ENCODE measurements at places on chromosomes 2 and 18.

DNA sequence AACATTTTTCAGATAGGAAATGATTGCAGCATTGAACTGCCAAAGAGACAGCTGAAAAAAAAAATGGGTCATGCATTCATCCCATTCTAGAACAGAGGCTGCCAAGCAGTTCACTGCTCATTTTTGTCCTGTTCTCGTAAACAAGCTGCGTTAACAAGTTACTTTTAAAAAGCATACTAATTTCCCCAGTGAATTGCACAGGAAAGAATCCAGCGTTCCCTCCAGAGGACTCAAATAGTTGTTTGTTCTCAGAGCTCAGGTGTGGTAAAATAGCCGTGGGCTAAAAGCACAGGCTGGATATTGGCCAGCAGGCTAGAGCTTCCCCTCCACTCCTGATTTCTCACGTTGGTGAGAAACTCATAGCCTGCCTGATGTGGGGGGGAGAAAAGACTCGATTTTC lies 76.1 kb upstream of the AQP4 start:
- DNase-seq, result no peak

GRCh38 chr2:240400371-240401161 lies 34.9 kb upstream of the GPC1 start:
- no peak for DNase-seq

DNA sequence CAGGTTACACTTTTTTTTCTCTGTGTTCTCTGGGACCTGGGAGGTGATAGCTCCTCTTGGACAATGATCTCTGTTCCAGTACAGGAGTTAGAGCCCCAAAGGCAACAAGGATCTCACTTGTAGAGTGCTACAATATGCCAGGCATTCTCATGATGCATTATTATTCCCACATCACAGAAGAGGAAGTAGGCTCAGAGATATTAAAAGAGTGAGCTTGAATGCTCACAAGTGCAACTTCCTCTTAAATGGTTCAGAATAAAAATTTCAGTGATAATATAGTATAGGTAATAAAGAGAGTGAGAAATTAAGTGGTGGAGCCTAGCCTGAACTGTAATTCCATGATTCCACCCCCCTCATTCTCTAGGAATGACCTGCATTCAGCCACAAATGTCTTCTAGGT lies 21.4 kb downstream of the POLE4 start:
- peak; percentile 61 for DNase-seq

- DNase-seq, result no peak
Observed at GRCh38 chr2:207240649-207241048, 74.9 kb upstream of the KLF7 start.

DNA sequence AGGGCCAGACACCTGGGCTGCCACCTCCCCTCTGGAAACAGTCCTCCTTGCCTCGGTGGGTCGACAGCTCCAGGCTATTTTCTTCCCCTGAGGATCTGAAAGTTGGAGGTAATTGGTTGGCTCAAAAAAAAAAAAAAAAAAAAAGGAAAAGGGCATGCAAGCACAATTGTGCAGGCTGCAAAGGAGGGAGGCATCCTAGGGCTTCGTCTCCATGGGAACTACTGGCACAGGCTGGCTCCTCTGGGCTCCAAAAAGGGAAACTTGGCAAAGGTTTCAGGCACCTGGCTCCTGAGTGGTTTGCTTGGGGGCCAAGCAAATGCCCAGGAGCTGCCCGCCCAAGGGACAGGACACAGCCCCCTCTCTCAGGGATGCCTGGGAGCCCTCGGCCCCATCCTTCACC lies 1.1 kb upstream of the KCNIP3 start:
- no peak for DNase-seq

DNA sequence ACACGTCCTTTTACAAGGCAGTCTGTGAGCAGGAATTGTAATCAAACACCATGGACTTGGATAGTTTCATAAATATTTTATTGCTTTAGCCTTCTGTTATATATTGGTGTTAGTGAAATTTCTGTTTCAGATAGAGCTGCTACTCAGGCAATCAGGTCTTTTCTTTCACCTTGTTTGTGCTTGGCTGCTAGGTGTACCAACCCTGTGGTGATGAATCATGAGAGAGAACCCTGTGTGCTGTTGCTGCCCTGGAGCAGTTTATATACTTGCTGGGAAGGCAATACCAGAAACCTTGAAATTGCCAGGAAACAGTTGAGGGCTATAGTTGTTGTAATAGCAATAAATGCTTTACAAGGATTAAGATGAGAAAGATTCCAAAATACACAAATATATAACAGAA lies 84.5 kb downstream of the FSHR start:
- DNase-seq, result no peak

DNA sequence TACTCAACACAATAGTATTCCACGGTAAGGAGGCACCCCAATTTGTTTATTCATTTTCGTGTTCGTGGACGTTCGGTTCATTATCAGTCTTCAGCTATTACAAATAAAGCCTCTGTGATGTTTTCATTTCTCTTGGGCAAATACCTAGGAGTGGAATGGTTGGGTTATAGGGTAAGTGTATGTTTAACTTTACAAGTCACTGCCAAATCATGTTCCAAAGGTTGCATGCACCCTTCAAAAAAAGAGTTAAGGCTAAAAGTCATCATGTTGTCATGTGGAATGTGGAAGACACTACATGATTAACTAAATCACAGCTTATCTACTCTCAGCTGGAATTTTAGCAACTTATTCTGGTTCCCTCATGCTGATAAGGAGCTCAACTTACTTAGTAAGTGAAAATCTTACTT lies 15.8 kb downstream of the INO80C start:
- DNase-seq, result no peak

GRCh38 chr2:163735685-163736432 lies at the start of gene FIGN:
TSS of gene FIGN (minus strand) at chr2:163736008. CDS start at chr2:163734927, 1,081 bp downstream.
- no peak for DNase-seq

GRCh38 chr18:25052511-25052921 lies 299.4 kb downstream of the ZNF521 start:
- no peak for DNase-seq

GRCh38 chr18:47930199-47930930 lies at the start of gene SMAD2:
TSS of gene SMAD2 (minus strand) at chr18:47930659. CDS start at chr18:47896756, 33,903 bp downstream.
- peak; percentile 69 for DNase-seq

DNA sequence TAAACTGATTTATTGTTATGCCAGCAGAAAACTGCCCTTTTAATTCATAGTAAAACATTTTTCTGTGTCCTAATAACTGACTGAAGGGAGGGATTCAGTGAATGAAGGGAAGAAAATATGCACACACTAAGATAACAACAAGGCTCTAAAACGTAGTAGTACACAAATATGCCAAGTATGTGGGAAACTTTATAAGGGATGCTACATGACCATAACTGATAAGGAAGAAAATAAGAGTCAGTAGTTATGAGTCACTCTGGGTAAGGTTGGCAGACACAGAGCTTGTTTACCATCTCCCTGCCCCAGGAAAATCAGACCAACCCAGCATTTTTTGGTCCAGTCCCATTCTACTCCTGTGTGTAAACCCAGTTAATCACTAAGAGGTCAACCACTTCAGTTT lies 124.2 kb downstream of the RPRM start:
- no peak for DNase-seq

- peak; percentile 40 for DNase-seq
Observed at GRCh38 chr2:118223992-118224894, 136.0 kb downstream of the INSIG2 start.

- DNase-seq, result no peak
Observed at GRCh38 chr18:8260827-8261226, 348.4 kb upstream of the RAB12 start.

GRCh38 chr18:32469190-32469651 lies 1.5 kb downstream of the GAREM1 start:
- no peak for DNase-seq

GRCh38 chr18:38961880-38962279 lies 1396.3 kb upstream of the CELF4 start:
- no peak for DNase-seq

GRCh38 chr2:84427235-84428138 lies 31.6 kb downstream of the SUCLG1 start:
- DNase-seq, result no peak

- DNase-seq, result no peak
Observed at GRCh38 chr2:69715964-69716363, 26.0 kb upstream of the ANXA4 start.

GRCh38 chr2:27117995-27118524 lies 868 bp downstream of the CGREF1 start:
- DNase-seq, result no peak

DNA sequence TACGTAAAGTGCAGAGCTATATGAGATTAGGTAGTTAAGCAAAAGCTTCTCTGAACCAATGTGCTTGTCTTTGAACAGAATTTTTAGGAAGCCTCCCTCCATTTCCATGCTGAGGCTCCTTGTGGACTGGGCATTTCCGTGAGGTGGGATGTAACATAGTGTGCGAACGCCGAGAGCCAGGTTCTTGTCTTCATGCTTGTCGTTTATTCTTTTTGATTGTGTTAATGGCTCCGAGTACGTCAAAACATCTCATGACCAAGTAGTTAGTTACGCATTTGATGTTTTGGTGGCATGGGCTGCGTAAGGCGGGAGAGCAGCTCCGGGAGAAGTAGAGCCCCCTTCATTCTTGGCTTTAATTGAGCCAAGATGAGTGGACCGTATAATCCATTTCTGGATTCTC lies 32.9 kb downstream of the DGKD start:
- no peak for DNase-seq

DNA sequence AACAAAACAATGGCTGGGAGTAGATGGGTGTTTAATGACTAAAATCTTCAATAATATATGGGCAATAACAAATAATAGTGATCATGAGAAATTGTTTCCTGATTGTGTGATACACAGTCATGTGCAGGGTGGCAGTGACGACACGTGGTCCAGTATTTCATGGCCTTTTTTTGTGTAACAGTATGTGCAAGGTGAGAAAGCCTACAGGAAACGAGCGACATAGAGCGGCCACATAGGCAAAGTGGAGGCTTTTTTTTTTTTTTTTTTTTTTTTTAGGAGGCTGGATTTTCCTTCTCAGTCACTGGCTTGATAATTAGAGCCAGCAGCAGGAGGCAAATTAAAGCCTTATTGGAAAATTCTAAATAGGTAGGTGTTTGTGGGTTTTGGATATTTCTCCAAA lies 123.7 kb downstream of the MYO3B start:
- DNase-seq, result no peak

DNA sequence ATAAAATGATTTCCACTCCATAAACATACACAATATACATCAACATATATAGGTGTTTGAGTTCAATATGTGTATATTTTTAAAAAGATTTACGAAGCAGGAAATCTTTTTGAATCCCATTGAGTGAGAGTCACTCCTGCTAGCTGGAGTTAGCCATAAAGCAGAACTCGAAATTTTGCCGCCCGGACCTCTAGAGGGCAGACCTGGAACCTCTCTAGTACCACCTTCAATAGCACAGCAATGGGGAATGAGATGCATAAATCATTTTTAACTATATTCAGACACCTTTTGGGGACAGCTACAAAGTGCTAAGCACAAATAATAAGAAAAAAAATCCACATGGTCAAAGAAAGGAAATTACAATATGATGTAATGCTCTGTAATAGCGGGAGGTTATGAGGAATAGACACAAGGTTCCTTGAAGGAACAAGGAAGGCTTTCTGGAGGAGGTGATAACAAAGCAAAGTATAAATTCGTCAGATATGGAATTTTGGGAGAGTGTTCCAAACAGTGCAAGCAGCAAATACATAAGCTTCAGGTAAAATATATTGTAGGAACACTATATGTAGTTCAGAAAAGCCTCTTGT lies 533.4 kb downstream of the ERBB4 start:
- DNase-seq, result peak; percentile 6

DNA sequence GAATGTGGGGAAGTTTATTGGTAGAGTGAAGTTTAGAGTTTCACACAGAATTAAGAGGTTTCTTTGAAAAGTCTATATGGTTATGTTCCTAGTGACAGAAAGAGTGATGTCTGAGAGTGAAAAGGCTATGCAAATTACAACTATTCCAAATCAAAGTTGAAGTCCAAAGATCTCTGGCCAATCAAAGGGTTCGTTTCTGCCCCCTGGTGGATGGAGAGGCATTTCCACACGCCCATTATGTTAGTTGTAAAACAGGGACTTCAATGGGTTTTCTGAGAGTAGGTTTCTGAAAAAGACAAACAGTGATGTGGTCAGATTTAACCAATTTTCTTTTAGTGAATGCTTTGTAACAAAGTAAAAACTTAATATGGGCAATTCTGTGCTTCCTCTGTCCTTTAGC lies 441.5 kb upstream of the POU3F3 start:
- DNase-seq, result peak; percentile 34

- no peak for DNase-seq
Observed at GRCh38 chr18:49569724-49570123, 7.9 kb downstream of the LIPG start.

GRCh38 chr2:215900843-215901242 lies 112.5 kb downstream of the MREG start:
- peak; percentile 34 for DNase-seq

GRCh38 chr2:172999641-173000386 lies 75.8 kb upstream of the MAP3K20 start:
- no peak for DNase-seq

DNA sequence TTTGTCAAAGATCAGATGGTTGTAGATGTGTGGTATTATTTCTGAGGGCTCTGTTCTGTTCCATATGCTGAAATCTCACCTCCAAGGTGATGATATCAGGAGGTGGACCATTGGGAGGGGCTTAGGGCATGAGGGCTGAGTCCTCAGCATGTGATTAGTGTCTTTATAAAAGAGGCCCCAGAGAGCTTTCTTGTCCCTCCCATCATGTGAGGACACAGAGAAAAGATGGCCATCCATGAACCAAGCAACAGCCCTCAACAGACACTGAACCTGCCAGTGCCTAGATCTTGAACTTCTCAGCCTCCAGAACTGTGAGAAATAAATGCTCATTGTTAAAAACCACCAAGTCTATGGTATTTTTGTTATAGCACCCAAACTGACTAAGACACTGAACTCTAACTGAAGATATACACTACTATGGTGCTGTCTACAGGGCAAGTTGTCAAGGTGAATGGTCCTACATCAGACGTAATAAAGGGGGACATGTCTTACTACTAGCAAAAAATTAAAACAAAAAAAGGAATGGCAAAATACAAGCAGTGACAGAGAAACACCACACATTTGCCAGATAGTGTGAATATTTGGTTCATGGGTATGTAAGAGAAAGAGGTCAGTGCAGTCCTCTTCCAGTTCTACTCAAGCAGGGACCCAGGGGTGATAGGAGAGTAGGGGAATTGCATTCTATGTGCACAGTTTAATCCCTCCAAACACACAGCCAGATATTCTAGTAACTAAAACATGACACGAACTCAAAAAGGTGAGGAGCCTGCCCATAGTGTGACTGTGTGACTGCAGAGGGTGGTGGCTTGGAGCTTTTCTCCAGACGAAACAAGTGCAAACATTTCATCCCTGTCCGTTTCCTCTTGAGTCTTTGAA lies 164.4 kb upstream of the MYCN start:
- DNase-seq, result no peak

- DNase-seq, result no peak
Observed at GRCh38 chr2:47236503-47237215, 81.6 kb upstream of the STPG4 start.

GRCh38 chr2:88875736-88876135 lies 184.3 kb downstream of the RPIA start:
- DNase-seq, result no peak

- no peak for DNase-seq
Observed at GRCh38 chr2:205750797-205751196, 68.5 kb downstream of the NRP2 start.

GRCh38 chr2:19876751-19877150 lies 25.0 kb downstream of the TTC32 start:
- DNase-seq, result no peak
